ENCODE measurements at places on chromosomes 4 and X. TPM values are rescaled to one million over a fixed set of nuclear protein-coding genes. Genes with fewer than 3 reads are reported as not detected.

- DNase-seq: no peak
Measured at GRCh38 chrX:16914058-16914457, 32.4 kb upstream of the REPS2 start.

DNA sequence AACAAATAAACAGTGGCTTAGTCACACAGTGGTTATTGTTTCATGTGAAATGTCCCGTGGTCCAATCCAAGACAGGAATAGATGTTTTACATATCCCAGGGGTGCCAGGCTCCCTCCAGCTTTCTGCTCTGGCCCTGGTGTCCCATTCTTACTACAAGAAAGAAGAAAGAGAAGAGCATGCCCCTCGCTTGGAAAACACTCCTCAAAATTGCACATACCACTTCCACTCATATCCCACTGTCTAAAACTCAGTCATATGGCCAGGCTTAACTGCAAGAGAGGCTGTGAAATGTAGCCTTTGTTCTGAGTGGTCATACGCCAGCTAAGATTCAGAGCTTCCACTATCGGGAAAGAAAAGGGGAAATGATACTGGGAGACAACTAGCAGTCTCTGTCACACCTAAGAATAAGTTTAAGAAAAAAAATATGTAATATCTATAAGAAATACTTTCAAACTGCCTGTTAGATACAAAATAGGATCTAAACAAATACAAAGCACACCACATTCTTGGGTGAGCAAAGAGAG is 306.8 kb upstream of the FAM241A start:
- DNase-seq: no peak

The SLC7A11 gene
- polyA plus RNA-seq: 1.8 TPM

GRCh38 chr4:150152766-150153165 is 74.5 kb downstream of the DCLK2 start:
- DNase-seq: no peak

DNA sequence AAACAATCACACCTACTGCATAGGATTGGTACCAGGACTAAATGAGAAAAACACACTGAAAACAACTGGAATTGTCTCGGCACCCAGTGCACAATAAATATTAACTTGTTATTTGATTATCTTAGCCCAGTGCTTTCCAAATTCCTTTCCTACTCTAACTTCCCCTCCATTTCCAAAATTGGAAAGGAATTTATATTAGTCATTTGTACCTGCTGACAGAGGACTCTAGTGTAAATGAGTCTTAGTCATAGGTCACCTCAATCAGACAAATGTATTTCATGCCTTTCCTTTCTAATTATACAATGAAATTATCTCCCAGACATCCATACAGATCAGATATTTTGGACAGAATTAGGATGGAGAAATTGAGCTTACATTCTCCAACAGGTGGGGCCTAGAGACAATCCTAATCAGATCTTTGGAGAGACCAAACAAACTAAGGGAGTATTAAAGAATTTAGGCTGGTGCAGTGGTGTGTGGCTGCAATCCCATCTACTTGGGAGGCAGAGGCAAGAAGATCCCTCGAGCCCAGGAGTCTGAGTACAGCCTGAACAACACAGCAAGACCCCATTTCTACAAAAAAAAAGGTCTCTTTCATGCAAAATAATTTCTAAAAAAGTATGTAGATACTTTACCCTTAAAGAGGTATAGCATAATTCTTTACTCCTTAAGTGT is 10.1 kb downstream of the SH3D19 start:
- no peak for DNase-seq

- DNase-seq: no peak
Measured at GRCh38 chr4:54541426-54542118, 116.2 kb upstream of the KIT start.

DNA sequence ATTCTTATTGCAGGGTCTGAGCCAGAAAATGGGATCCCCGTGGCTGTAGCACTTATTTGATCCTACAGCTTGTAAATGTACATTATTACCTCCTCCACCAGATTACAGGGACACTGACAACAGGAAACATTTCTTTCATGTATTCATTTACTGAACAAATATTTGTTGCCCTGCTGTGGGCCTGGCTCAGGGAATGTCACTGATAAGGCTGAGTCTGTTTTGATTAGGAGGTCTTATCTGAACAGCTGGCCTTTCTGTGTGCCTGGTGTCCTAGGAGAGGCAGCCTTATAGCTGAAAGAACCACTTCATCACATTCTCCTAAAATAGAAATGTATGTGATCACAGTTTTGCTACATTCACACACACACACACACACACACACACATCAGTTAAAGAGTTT is 45.5 kb upstream of the PROM1 start:
- DNase-seq: no peak

DNA sequence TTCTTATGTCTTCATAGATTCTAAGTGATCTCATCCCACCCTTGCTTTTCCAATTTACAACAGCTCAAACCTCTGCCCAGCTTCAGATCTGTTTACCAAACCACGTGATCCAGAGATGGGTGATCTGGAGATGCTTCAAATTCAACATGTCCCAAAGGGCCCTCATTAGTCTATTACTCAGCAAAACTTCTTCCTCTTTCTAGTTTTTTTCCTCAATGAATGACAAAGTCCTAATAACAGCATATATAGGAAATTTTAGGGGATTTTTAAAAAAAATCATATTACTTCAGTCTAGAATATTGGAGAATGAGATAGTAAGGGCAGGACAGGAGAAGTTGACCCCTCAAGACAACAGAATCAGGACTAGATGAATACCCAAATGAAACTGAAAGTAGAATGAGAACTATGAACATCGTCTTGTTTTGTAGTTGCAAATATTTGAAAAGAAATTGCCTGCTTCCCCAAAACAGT is 127.1 kb downstream of the CFAP299 start:
- DNase-seq: no peak

DNA sequence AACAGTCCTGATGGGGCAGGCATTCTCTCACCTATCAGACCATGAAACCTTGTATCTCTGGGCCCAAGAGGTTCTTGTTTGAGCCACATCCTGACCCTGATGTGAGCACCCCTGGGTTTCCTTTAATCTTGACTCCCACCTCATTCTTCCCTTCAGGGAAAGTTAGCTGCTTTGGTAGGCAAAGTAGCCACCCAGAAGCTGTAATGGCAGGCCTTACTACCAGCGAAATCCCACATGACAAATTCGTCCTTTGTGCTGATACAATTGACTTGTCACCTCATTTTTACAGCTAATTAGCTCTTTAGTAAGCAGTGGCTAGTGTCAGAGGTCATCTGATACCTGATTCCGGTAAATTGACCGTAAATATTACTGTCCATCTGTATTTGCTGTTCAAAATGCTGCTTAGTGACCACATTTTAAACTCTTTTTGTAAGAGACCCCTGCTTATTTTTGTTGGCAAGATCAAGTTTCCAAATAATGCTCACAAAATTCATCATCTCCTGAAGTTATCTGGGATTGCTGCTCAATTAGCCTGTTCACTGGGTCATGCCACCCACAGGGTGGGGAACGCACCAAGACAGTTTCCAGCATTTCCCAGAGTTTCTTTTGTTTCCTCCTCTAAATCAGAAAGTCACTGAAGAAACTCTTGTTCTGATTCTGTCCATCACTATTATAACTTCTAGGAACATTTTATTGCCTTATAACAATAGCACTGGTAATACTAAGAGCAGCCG is 329.7 kb downstream of the GPAT3 start:
- DNase-seq: no peak

The BEX4 gene
- 144 TPM for polyA plus RNA-seq
